ENCODE measurements at places on chromosomes 3 and 15.
A peak's percentile ranks its signal among the peaks of the same experiment; 100 is the strongest.

DNA sequence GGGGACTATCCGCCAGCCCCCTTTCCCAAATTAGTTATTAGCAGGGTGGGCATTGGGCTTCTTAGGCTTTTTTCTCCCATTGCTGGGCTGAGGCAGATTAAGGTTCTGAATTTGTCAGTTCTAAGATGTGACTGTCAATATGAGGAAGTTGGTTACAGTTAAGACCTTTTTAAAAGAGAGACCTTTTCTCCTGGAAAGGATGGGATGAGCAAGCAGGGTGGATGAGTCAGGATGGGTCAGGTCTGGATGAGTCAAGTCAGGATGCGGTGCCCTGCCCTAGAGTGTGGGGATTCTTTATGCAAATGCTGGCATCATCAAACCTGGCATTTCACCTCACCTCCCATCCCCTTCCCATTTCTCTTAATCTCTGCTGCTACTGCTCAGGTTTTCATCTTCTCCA is 1.9 kb downstream of the AEN start:
- peak; percentile 37 for DNase-seq

- no peak for DNase-seq
Observed at GRCh38 chr3:107498646-107499045, 24.1 kb upstream of the BBX start.

DNA sequence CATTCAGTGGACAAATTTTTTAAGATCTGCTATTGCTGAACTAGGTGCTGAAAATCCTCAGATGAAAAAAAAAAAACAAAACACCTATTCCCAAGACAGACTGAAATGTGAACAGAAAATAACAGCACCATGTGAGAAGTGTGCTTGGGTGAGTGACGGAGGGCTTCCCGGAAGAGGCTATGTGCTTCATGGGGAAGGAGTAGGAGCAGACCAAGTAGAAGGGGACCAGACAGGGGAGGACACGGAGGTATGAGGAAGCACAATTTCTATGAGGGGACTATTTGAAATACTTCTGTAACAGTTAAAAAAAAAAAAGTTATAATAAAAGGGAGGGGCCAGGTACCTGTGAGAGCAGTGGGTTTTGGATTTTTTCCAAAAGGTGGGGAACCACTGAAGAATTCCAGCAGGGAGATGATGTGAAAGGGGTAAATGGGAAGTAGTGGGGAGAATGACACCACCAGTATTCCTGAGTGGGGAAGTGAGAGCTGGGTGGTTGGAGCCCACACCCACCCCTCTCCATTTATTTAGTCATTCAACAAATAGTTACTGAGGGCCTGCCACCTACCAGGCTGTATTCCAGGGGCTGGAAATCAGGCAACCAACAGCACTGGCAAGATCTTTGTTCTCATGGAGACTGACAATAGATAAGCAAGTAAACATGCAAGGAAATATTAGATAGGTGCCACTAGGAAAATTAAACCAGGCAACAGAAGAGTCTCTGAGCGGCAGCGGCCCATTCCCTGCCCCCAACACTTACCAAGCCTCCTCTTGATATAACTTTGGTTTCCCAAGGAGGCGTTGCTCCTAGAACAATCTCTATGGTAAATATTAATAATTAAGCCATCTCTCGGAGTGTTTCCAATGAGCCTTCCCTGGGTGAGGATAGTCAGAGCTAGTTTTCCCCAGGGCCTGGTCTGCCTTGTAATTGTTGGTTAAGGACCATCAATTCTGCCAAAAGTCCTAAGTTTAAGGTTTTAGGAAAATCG is 3.8 kb upstream of the USP3 start:
- DNase-seq: no peak

GRCh38 chr3:157467200-157467599 is 30.6 kb downstream of the PTX3 start:
- no peak for DNase-seq

DNA sequence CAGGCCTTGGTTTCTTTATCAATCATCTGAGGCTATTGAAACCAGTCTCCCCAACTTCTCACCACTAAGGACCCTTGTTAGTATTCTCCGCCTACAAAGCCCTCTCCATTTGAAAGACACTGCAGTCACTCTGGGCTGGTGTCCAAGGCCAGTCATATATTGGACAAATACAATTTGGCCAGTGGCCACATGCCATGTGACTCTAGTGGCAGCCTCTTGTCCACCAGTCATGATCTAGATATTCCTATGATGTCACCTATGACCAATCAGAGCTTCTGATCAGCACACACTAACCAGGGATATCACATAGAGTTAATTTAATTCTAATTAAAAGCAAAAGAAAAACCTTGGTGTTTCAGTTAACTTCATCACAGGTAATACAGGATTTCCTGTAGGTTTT is 68.2 kb downstream of the RAB11A start:
- no peak for DNase-seq
